Transverse colon (tissue), 4 donors: ENCODE measurements at places on chromosomes 13 and 19.

- DNase-seq, result no peak
Observed at GRCh38 chr13:58142952-58143351, 511.4 kb downstream of the PCDH17 start.

DNA sequence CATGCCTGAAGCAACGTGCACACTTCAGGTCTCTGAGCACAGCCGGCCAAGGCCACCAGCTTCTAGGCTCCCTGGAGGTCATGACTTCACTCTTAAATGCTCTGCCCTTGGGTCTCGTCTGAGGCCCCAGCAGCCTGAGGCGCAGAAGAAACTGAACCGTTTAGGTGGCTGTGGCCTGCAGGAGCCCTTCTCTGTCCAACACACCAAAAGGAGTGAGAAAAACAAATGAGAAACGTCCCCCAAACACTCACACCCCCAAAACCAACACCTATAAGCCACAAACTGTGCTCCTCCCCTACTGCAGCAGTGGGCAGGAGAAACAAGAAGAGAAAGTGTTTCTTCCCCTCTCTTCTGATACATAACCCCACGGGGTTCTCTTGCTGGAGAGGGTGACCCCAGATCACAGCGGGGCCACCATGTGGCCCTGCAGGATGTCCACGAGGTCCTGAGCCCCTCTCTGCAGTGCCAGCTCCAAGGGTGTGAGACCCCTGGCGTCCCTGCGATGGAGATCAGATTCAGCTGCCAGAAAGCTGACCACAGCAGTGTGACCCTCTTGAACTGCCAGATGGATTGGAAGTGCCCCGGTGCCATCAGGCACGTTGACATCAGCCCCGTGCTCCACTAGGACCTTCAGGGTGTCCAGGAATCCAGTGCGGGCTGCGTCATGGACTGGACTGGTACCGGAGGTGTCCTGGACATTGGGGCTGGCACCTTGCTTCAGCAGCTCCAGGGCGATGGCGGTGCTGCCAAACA, 1.0 kb upstream of the KRI1 start:
- peak; percentile 41 for DNase-seq

- no peak for DNase-seq
Observed at GRCh38 chr13:94776956-94777355, 64.6 kb upstream of the SOX21 start.

DNA sequence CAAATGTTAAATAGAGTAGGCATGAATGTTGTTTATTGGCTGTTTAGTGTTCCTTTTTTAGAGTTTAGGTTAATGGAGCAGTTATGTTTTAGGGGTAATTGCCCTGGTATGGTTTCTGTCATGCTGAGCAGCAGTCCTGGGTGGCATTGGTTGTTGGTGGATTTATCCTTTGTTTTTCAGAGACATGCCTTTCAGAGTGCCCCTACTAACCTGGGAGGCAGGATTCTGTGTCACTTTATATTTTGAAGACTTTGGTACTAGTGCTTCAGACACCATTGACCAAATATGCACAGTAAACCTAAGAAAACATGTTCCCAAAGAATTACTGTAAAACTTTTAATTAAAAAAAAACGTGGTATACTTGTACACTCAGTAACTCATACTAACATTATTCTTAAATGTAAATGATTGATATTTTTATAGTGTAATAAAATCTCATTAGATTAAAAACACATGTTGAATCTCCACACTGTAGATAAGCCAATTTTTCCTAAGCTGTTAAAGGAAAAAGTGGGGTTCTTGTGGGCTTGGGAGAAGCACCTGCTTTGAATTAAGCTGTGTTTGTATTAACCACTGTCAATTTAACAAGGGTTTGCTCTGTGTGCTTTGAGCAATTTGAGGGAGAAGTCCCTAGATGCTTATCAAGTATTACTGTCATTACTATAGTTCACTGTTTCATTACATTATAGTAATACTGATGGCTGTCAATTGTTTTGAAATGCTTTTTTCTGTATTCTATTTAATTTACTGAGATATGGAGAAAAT, 133.2 kb downstream of the LMO7 start:
- no peak for DNase-seq

DNA sequence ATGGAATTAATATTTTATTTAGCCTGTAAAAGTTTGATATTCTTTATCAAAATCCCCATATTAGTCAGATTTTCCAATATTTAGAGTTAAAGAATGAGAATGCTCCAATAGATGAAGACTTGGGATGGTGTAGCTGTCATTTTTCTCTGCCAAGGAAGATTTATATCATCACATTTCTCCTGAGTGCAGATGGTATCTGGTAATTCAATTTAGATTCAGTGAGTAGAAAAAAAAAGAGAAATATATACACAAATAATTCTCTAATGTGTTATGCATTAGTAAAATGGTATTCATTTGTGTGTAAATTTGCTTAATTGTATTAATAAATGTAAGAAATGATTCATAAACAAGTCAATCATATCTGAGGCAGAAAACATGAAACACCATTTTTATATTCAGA, 1508.7 kb upstream of the PCDH20 start:
- no peak for DNase-seq

DNA sequence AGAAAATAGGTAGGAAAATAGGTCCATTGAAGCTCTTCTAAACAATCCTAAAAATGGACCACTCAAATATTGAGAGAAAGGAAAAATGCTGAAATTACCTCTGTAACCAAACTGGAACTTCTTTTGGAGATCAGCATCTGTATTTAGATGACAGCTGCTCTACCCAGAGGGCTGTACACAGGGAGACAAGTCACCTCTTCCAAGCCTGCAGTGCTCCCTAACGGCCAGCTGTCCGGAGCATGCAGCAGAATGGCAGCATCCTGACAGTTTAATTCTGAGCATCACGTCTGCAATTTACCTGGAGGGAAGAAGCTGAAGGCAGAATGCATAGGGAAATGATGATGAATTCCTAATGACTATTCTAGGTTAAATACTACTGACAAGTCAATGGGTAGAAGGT, 62.8 kb upstream of the DIAPH3 start:
- DNase-seq, result peak; percentile 13

GRCh38 chr19:38304866-38305429, 897 bp downstream of the C19orf33 start:
- DNase-seq, result peak; percentile 94

GRCh38 chr13:110397436-110398115, 90.5 kb downstream of the COL4A2 start:
- no peak for DNase-seq

DNA sequence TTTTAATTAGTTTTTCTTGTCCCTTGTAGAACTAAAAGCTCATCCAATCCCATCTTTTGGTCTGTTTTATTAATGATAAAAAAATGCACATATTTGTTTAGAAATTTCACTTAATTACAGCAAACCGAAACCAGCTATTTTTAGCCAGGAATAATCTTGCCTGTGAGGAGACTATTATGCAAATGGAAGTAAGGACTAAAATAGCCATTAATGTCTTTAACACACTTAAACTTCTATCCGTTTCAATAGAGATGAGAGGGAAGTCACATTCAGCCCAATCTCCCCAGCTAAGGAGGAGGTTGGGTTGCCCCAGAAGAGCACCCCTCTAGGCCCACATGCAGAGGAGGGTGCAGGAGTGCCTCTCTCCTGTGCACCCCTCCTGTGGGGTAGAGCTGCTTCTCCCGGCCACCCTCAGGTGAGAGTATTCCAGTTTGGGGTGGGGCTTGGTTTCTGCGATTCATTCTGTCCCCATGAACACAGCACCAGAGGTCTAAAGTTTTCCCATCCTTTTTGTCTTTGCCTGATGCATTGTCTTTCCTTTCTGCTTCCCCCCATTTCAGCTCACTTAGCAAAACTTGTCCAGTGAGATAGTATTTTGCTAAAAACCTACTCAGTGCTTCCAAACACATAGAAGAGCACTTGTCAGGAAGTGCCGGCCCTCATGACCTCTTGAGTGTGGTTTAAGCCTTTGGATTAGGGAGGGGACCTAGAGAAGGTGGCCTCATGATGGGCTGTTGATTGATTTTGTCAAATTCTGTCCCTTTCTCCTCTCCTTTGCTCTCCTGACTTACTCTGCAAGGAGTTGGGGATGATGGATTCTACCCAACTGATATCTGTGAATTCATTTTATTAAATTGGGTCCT, 28.2 kb downstream of the FGF9 start:
- no peak for DNase-seq

GRCh38 chr19:1807695-1808394, 4.2 kb downstream of the ATP8B3 start:
- no peak for DNase-seq

GRCh38 chr13:78105656-78106055, 187.0 kb upstream of the EDNRB start:
- no peak for DNase-seq

GRCh38 chr19:50837300-50837699, 3.9 kb upstream of the KLK15 start:
- peak; percentile 49 for DNase-seq

- DNase-seq, result no peak
Observed at GRCh38 chr19:17584132-17584531, 28.7 kb downstream of the COLGALT1 start.

DNA sequence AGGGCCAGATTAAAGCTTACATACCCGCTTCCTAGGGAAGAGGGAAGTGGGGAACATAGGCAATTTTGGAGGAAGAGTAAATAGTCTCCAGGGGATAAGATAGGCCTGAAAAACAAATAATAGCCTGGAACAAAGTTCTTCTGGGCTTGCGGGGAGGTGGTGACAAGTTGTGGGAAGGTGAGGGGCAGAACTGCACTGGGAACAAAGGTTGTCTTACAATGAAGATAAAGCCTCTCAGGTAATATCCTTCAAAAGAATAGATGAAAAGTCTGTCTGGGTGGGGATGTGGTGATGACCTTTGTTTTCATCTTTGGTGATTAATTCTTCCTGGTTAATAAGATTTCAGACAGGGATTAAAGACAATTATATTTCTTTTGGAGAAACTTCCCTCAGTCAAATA, 68.8 kb downstream of the CBY2 start:
- DNase-seq, result no peak

DNA sequence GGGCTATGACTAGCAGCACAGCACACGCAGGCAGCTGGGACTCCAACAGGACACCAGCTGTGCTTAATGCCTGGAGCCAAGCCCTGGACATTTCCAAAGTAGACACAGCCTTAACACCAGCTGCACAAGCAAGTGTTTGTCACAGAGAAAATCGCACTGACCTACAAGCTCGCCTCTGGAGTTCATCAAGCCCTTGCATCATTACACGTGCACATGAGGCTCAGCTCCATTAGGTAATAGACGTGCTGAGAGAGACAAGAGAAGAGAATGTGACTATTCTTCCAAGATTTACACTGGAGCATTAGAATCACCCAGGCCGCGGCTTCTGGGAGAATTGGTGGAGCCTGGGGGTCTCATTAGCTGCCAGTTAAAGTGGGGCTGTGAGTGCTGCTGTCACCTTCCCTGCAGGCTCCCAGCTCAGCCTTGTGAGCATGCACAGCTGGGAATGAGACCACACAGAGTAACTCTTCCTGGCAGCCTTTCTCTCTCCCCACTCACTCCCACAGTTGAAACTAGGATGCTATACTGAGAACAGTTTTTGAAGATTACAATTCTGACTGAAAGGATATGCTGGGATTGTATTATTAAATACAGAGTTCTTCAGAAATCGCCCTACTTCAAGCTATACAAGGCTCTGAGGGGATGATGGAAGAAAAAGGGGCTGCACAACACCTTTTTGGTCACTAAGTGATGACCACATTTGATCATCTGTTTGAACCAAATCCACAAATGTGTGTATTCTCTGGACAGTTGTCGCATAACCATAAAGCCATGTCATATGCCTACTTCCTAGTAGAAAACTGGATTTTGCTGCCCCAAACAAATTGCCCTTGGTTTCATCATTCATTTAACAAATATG, 10.5 kb downstream of the STOML3 start:
- peak; percentile 13 for DNase-seq
